ENCODE measurements at places on chromosomes 5 and 9. TPM values are rescaled to one million over a fixed set of nuclear protein-coding genes. Genes with fewer than 3 reads are reported as not detected.

Gene HTR4
- total RNA-seq: 0.30 TPM

Gene CD14
- 137 TPM for total RNA-seq

Gene KCNT1
- 7.1 TPM for total RNA-seq

Gene SOHLH1
- total RNA-seq: not detected

Gene CBY3
- not detected for total RNA-seq

Gene PCDHA13
- total RNA-seq: not detected

Gene RUFY1
- 22.3 TPM for total RNA-seq

Gene SH2D3C
- 10.9 TPM for total RNA-seq

Gene TERT
- not detected for total RNA-seq

Gene IL9
- total RNA-seq: not detected

Gene LVRN
- 0.15 TPM for total RNA-seq

Gene CDX1
- total RNA-seq: not detected

Gene CDK5RAP2
- 73.4 TPM for total RNA-seq

Gene TUBB4B
- total RNA-seq: 430 TPM

Gene PCSK1
- 0.28 TPM for total RNA-seq

Gene DDX4
- total RNA-seq: not detected

Gene PRR16
- 22.9 TPM for total RNA-seq

Gene DMRT2
- total RNA-seq: 0.23 TPM

Gene NIM1K
- total RNA-seq: 0.19 TPM

Gene TLR4
- total RNA-seq: 12.8 TPM

Gene SLC6A7
- total RNA-seq: not detected

Gene PTPRD
- 13.5 TPM for total RNA-seq

Gene UBE2QL1
- 18.6 TPM for total RNA-seq

Gene SCGB3A2
- not detected for total RNA-seq

Gene TUSC1
- total RNA-seq: 6.8 TPM

Gene C9
- not detected for total RNA-seq

Gene TAF11L10
- total RNA-seq: not detected

Gene MAMDC2
- 11.8 TPM for total RNA-seq

Gene CCIN
- not detected for total RNA-seq

Gene GARIN3
- total RNA-seq: not detected

Gene OLFML2A
- total RNA-seq: 32.8 TPM

Gene SEMA5A
- total RNA-seq: 51.5 TPM
